Femur (tissue), 1 donor: ENCODE measurements at places on chromosomes 1 and 21.

- DNase-seq = peak; percentile 100
Measured at GRCh38 chr1:173867753-173868265, at the start of gene GAS5. Gene GAS5 (minus strand): TSS chr1:173867989.

DNA sequence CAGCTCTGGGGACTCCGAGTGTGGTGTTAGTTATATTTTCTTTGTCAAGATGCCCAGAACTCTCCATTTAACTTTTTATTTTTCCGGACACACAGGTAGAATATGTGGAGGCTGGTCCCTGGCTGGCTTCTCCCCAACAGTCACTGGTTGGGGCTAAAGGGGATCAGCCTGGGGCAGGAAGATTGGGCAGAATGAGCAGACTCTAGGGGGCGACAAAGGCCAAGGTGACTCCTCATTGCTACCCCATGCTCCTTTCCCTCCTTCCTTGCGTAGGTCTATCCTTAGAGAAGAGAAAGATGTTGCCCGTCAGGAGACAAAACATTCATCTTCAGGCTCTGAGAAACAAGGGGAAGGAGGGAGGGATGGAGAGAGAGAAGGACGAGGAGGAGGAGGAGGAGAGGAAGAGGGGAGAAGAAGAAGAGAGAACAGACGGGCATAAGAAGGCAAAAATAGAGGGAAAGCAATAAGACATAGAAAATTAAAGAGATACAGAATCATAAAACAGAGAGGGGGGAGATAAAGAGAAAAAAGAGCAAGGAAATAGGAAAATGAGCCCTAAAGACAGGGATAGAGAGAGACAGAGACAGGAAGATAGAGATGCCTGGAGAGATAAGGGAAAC lies 89.9 kb downstream of the FOXD2 start:
- DNase-seq = no peak

DNA sequence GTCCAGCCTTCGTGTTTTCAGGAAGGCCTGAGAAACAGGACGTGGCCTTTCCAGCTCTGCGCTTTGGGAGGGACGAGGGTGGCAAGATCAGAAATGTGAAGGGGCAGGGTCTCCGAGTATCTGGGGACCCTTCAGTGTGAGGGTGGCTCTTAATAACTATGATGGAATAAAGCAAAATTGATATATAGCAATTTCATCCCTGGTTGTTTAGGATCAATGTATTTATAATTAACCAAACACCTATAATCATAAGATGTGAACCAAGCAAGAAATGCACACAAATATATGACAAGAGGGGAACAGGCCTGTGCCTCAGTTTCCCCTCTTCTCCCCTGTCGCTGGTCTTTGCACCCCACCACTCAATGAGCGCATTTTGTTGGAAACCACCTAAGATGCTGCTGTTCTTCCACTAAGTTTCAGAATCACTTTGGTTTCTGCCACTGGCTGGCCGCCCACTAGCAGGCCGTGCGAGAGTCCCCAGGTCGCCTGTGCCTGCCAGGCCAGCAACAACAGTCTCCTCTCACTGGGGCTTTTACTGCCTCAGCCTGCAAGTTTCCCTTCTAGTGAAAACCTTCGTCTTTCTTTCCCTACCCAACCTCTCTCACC lies 36.6 kb downstream of the UBASH3A start:
- no peak for DNase-seq

DNA sequence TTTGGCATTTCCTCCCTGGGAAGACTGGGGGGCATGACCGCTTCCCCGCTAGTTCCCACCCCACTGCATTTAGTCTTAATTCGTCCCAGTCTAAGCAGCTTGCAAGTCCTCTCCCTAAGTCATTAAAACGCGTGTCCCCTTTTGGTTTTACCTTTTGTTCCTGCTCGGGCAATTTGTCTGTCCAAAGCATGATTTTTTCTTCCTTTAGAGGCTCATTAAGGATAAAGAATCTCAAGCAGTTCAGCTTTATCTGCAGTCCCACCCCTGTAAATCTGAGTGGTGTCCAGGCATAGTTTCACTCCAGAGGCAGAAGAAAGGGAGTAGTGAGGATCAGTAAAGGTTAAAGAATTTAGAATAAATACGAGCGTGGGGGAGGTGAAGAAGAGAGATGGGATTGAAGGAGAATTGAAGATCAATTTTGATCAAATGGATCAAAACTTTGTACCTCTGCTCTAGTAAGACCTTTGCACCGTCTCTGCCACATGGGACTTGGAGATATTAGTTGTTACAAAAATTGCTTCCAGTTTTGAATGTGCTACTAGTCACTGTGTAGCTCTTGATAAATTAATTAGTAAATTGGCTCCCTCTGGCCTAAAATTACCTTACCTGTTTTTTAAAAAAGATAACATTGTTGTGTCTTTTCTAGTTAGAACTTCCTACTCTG lies 989 bp upstream of the ETV3 start:
- DNase-seq = no peak

DNA sequence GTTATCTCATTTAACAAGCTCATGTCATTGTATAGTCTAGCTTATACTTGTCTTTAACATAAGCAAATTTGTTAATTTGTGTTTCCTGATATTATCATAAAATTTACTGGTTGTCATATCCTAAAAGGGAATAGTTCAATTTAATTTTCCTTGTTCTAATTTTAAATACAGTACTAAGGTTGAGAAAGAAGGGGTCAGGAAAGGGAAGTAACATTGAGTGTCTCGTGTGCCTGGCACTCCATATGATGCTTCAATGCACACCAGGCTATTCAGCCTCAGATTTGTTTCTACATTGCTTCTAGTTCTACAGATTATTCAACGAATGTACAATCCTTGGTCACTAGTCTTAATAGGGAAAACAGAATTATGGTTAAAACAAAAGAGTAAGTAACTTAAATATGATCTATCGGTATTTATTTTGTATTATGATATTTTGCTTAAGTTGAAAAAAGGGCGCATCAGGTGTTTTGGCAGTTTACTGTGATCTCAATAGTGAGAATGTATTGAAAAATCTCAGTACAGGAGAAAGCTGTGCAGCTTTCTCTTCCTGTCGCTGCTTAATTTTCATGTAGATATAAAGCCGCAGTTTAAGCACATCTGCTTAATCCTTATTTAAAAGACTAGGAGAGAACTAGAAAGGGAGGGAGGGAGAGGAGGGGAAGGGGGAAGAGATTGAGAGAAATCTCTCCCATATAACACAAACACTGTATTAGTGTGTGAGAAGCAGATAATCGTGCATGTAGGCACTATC lies 13.0 kb downstream of the PTPRC start:
- no peak for DNase-seq
